ENCODE measurements at places on chromosomes 1 and 21. TPM values are rescaled to one million over a fixed set of nuclear protein-coding genes. Genes with fewer than 3 reads are reported as not detected.

The TMEM52 gene
- total RNA-seq, result not detected

The AK5 gene
- total RNA-seq, result 1.3 TPM

The SPOCD1 gene
- 0.55 TPM for total RNA-seq

The KCNH1 gene
- total RNA-seq, result 3.2 TPM

The PLEKHA6 gene
- 58.2 TPM for total RNA-seq

The RAB25 gene
- total RNA-seq, result 221 TPM

DNA sequence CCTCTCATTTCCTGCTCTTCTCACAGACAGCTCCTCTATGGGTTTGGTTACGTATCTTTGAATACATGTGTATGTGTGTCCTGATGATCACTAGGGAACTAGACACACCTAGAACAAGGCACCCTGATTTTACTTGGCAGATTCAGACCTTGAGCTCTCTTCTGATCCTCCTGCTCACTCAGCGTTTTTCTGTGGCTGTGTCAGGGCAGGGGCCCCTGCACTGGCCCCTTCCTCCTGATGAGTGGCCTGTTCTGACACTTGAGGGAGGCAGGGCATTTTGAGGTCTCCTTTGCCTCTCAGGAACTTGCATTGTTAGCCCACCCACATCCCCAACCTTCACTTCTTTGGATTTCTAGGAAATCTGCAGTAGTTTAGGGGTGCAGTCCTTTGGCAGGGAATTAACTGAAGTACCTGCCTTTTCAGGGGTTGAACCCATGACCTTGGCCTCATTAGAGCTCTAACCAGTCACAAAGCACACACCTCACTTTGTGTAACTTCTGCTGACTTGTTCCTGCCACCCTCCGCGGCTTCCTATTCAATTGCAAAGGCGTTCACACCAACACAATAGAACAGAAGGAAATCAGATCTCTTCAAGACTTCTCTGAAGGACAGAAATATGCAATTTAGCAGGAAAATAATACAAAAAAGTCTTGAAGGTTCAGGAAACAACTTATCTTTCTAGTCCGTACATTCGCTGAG is 8.8 kb downstream of the SMYD2 start:
- DNase-seq, result peak; percentile 57

GRCh38 chr1:154014154-154014907 is 23.8 kb downstream of the RPS27 start:
- DNase-seq, result no peak

DNA sequence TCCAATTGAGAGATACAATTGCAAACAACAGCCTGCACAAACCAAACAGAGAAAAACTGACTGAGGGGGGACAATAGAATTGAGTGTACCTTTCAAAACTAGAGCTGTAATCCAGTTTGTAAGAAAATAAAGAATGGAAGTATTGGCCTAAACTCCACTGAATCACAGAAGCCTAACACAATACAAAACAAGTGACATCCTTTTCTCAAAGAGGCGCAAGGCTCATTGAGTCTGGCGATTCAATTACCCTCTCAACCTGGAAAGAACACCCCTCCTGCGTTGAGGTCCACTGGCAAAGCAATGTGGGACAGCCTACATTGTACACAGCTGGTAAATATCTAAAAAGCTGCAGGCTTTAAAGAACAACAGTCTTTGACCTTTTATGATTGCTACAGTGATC is 182.6 kb downstream of the DPYD start:
- DNase-seq, result no peak

DNA sequence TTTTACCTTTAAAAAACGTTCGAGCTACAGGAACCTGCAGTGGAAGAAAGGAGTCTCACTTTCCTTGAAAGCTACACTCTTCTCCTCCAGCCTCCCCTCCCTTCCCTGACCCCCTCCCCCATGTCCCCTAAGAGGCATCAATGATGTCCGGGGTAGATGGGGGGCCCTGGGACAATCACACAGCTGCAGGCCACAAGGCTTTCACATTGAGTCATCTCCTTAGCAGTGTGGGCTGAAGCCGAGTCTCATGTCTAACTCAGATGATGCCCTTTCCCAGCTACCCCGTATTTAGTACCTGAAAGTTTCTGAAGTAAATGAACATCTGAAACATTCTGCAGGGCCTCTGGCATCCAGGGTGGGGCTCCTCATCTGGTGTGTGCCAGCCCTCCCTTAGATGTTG is 6.3 kb upstream of the GPR25 start:
- DNase-seq, result no peak

DNA sequence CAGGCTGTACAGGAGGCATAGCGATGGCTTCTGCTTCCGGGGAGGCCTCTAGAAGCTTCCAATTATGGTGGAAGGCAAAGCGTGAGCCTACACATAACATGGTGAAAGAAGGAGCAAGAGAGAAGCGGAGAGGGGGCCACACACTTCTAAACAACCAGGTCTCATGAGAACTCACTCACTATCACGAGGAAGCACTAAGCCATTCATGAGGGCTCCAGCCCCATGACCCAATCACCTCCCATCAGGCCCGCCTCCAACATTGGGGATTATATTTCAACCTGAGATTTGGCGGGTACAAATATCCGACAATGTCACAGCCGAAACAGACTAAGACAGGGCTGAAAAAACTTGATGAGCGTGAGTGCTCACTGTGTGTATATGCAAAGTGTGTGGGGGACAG is 89.3 kb upstream of the CNIH3 start:
- no peak for DNase-seq

DNA sequence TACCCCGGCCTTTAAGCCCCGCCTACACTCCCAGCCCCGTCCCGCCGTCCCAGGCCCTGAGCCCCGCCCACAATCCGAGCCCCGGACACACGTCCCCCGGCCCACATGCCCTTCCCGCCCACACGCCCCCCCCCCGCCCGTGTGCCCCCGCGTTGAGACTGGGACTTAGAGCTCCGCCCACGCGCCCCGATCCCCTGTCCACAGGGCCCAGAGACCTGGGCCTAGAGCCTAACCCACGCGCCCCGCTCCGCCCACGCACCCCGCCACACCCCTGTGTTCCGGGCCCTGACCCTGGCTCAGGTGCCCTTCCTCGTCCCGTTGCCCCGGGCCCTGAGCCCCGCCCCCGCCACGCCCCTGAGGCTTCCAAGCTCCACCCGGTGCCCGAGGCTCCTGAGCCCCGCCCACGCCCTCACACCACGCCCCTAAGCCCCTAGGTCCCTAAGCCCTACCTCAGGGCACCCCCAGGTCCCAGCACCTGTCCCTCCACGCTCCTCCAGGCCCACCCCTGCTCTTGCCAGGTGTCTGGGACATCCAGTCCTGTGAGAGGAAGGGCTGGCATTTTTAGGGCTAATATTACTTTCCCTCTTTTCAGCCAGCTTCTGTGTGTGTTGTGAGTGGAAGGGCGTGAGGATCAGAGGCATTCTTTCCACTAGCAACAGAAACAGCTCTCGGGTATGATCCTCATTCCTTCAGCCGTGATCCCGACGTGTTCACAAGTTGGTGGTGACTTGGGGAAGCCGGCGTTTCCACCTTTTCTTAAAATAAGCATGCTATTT is 552 bp upstream of the GPR157 start:
- peak; percentile 93 for DNase-seq

GRCh38 chr1:8077120-8077573 is 51.0 kb upstream of the ERRFI1 start:
- DNase-seq, result peak; percentile 71

DNA sequence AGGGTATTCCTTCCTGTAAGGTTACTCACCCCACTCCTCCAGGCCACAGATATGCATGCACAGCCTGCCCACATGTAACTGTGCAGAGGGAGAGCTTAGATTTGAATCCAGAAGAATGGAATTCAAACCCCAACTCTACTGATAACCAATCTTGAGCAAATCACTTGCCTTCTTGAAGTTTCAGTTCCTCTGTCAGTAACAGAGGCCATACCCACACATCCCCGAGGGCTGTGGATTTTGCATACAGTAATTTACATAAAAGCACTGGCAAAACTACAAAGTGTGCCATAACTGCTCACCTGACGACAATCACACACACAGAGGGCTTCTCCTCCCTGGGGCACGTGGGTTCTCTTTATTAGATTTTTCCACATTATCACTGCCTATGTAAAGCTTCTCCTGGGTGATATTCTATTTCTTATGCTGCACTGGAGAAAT is 18.6 kb downstream of the CD247 start:
- no peak for DNase-seq

- no peak for DNase-seq
These were observed 1.1 kb downstream of the FCRLB start for GRCh38 chr1:161722406-161722805.

DNA sequence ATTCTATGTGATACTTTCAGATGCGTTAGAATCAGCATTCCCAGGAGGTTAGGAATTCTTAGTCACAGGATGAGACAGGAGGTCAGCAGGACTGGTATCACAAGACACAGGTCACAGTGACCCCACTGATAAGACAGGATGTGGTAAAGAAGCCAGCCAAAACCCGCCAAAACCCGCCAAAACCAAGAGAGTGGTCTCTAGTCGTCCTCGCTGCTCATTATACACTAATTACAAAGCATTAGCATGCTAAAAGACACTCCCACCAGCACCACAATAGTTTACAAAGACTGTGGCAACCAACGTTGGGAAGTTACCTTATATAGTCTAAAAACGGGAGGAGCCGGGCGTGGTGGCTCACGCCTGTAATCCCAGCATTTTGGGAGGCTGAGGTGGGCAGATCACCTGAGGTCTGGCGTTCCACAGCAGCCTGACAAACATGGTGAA is 13.9 kb upstream of the ACTA1 start:
- DNase-seq, result no peak

DNA sequence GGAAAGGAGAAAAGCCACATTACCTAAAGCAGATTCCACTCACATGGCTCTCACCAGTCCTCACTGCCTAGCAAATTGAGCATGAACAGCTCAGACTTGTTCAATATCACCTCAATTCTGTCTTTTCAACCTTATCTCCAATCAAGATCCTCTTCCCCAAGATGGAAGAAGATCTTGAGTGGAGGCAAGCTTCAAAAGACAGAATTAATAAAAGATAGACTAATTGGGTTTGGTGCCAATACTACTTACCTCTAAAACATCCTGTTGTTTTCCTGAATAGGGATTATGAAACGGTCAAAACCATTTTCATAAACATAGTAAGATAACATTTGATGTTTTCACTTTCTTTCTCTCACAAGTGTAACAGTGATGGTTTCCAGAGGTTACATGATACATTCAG is 349.2 kb upstream of the PLD5 start:
- no peak for DNase-seq

DNA sequence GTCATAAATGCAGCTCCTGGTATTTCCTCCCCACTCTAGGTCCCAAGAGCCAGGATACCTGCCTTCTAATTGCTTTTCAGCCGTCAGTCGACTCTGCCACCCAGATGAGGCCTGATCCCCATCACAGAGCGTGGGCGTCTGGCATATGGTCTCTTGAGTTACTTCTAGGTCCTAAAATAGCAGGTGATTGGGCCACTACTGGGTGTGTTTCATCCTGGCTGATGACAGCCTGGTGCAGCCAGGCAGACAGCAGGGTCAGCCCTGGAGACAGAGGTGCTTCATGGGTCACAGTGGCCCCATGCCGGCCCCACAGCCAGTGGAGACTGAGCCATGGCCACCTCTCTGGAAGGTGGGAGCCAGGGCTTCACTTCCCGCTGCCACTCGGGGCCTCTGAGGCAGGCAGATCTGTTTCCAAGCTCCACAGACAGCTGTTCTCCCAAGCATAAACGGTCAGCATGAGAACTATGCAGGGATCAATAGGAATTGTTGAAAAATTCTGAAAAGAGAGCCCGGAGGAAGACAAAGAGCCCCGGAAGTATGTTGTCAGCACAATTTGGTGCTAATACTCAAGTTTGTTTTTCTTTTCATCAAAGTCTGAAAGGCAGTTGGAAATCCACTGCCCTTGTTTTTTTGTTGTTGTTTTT is 83.0 kb downstream of the MAN1C1 start:
- peak; percentile 27 for DNase-seq

- peak; percentile 3 for DNase-seq
These were observed 811 bp upstream of the S100A3 start for GRCh38 chr1:153549741-153550397.

GRCh38 chr21:44718571-44718970 is 7.2 kb upstream of the TSPEAR start:
- no peak for DNase-seq

DNA sequence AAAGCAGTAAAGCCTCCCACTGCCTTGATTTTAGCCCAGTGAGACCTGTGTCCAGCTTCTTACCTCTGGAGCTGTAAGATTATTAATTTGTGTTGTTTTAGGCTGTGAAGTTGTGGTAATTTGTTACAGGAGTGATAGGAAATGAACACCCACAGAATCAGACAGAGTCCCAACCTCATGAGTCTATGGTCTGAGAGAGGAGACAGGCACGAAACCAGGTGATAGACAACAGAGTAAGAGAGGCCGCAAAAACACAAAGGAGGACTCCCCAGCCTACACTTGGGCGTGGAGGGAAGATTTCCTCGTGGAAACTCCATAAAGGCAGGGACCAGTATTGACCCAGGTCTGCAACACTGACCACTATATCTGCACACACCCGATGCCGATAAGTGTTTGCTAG is 234.6 kb upstream of the JUN start:
- DNase-seq, result no peak

Data from stomach (tissue), 19 donors.